ENCODE measurements at places on chromosomes 16 and 17.

DNA sequence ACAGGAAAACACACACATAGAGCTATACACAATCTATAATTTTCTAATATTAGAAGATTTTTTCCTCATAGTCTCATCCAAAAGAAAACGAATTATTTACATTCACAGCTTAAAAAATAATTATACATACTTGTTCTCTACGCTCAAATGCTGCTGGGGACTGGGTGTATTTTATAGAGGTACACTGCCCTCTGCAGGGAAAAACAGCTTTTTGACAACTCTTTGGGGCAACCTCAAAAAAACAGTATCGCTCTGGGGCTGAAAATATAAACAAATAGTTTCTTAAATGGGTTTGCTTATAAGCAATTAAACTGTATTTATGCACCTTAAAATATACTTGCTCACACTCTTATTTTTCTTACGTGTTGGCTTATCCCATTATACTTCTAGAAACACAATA lies 261.8 kb upstream of the PSMD7 start:
- no peak for DNase-seq

DNA sequence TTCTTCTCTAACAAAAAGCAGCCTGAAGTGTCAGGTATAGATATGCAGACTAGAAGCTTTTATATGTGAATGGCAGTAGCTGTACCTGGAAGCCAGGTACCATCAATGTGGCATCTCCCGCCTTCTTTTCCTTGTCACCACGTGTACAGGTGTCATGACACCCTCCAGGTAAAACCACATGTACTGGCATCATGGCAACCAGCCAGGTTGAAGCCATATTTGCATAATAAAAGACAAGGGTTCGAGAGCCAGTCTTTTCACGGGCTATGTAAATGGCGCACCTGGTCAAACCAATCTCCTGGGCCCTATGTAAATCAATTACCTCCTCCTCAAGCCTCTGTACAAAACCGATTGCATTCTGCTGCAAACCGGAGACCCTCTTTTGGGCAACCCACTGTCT lies 541.3 kb downstream of the CDH11 start:
- DNase-seq, result no peak

- no peak for DNase-seq
Observed at GRCh38 chr16:4795181-4795827, at the start of gene SMIM22. SMIM22 (plus strand) TSS chr16:4795369; CDS start chr16:4795735, 366 bp downstream.

GRCh38 chr17:74824961-74825627 lies 34.6 kb downstream of the GRIN2C start:
- no peak for DNase-seq

DNA sequence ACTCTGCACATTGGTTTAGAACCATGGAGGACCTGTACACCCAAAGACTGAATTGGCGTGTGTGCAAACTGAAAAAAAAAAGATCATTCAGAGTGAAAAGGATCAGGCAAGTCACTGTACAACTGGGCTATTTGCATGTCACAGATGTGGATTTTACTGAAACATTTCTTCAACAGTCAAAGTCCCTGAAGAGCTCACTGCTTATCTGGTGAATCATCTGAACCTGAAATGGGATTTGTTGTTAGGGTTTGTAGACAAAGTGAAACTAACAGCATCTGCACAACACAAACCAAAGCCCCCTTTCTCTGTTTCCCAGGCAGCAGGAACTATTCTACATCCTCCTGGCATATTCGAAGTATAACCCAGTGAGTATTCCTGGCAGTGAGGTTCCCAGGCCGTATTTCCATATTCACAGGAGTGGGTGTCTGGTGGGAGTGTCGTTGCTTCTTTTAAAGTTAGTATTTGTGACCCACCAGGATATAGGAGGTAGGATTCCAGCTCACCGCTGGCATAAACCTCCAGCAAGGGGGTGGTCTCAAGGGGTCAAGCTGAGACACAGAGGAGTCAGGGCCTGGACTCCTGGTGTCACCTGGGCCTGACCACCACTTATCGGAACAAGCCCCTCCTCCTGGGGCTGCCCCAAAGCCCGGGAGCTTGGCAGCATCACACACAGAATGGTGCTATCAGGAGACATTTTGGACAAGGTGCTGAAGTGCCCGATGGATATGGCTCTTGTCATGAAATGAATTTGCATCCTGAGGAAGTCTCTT lies 80.9 kb downstream of the GOSR1 start:
- no peak for DNase-seq

DNA sequence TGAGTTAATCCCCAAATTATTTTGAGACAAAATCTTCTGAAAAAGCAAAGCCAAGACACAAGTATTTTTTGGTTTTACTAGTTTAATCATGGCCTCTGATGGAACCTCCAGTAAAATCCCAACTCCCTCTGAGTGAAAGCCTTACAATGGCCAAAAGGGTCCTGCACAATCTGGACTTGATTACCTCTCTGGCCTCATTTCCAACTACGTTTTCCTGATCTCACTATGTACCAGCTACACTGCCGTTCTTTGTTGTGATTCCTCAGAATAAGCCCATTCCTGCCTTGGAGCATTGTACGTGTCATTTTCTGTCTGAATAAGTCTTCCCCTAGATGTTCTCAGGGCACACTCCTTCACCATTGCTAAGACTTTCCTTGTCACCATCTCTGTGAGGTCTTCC lies 37.3 kb downstream of the SPOP start:
- no peak for DNase-seq

DNA sequence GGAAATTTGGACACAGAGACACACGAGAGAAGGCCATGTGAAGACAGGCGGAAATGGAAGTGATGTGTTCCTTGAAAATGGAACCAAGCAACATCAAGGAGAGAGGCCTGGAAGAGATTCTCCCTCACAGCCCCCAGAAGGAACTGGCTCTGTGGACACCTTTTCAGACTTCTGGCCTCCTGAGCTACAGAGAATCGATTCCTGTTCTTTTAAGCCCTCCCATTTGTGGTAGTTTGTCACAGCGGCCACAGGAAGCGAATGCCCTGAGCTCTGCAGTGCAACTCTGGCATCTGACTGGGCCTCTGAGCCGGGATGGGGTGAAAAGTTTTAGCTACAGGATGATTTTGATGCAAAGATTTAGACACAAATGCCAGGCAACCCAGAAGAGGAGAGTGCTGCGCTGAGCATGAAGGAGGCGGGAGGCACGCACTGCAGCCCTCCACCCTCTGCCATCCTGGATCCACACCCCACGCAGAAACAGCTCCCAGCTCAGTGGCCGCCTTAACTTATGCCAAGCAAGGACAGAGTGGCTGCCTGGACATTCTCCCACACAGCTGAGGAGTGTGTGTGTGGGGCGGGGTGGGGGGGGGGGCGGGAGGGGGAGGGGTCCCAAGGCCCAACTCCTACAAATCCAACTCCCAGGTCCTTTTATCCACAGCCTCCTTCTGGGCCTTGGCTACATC lies 2.2 kb downstream of the TIMP2 start:
- DNase-seq, result no peak

- DNase-seq, result no peak
Observed at GRCh38 chr17:28532050-28532960, 20.1 kb downstream of the UNC119 start.

- DNase-seq, result no peak
Observed at GRCh38 chr17:66963909-66964771, at the start of gene CACNG4. CACNG4 (plus strand) TSS chr17:66964707; CDS start chr17:66964912, 205 bp downstream.

- no peak for DNase-seq
Observed at GRCh38 chr17:32491371-32492263, 4.8 kb downstream of the CDK5R1 start.

DNA sequence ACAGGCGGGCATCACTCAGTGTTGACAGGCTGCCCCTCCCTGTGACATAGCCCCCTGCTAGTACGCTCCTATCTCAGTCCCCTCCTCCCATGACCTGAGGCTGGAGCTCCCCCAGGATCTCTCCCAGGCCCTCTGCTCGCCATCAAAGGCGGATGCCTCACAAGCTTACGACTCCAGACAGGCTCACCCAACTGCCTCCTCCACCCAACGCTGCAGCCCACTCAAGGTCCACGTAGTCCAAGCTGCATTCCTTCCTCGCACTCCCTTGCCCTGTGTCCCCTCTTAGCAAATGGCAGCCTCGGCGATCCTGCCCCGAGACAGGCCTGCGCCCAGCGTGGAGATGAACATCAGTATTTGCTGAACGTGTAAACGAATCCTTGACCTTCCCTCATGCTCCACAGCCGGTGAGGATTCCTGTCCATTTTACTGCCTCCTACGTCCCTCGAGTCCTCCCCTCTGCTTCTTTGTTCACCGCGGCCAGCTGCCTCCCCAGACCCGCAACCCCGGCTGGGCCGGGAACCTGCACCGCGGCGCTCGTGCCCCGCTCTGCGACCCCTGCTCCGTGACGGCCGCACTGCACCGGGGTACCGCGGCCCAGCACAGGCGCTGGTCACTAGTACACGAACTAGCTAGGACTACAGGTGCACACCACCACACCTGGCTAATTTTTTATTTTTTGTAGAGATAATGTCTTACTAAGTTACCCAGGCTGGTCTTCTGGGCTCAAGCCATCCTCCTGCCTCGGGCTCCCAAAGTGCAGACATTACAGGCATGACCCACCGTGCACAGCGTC lies 838 bp upstream of the TMEM97 start:
- no peak for DNase-seq

GRCh38 chr17:36920032-36921005 lies 17.0 kb upstream of the LHX1 start:
- no peak for DNase-seq

- no peak for DNase-seq
Observed at GRCh38 chr16:12377497-12377896, 401.0 kb downstream of the SNX29 start.

GRCh38 chr17:81710514-81711308 lies 1.4 kb upstream of the SLC25A10 start:
- no peak for DNase-seq

DNA sequence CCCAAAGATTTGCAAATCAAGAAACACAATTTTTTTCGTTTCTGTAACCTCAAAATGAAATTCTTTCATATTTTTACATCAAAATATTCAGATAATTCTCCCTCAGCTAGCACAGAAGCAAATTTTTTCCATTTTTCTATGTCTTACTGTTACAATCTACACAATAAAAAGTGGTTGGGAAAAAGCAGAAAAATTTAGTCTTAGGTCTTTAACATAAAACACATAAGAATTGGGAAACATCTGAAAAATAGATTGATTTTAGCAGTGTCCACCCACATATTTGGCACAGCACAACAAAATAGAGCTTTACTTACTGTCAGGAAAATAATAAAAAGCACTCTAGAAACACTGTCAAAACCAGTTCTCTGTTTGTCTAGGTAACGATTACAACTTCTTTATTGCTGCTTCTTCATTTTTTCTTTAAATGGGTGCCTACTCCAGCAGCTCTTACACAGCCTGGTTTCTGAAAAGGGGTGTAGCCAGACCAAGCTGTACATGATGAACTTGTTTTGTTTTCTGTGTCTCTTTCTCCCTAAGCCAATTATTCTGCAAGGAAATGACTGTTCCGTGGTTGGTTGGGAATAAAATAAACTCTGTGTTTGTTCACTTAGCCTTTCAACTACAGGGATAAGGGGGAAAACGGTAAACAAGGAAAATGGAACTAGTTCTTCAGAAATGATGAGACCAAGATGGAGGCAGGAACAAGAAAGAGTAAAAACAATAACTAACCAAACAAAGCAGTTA lies at the start of gene ABCA6:
Gene ABCA6, minus strand, starts transcription at position 465 of the 744 bp plus-strand sequence. CDS start 1,192 bp downstream, outside the sequence.
- DNase-seq, result no peak

DNA sequence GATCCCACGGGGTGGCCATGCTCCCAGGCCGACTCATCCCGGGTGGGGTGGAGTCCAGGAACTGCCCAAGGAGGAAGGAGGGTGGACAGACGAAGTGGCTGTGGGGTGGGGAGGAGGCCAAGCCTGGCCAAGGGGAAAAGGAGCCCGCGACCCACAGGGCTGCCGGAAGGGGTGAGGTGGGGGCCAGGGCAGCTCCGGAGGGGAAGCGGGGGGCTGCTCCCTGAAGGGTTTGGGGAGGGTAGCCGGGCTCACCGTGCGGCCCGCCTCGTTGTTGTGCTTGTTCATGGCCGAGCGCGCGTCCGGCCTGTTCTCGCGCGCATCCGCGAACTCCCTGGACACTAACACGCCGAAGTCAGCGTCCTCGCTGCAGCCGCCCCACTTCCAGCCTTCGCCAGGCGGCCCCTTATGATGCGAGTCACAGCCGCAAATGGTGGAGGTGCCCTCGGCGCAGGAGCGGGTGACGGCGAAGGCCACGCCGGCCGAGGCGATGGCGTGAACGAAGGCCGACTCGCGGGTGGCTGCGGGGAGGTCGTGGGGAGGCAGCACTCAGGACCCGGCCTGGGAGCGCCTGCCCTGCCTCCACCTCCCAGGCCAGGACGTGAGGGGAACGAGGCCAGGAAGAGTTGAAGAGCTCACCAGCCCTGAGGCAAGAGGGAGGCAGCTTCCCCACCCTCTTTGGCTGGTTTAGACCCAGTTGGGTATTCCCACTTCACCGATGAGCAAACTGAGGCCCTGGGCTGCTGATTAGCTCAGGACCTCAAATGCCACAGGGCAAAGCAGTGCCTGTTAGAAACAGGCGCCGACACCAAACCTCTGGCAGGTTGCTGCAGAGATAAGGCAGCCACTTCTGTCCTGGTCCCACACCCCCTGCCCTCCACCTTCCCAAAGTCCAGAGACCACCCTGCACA lies 48.7 kb downstream of the WNT3 start:
- no peak for DNase-seq

DNA sequence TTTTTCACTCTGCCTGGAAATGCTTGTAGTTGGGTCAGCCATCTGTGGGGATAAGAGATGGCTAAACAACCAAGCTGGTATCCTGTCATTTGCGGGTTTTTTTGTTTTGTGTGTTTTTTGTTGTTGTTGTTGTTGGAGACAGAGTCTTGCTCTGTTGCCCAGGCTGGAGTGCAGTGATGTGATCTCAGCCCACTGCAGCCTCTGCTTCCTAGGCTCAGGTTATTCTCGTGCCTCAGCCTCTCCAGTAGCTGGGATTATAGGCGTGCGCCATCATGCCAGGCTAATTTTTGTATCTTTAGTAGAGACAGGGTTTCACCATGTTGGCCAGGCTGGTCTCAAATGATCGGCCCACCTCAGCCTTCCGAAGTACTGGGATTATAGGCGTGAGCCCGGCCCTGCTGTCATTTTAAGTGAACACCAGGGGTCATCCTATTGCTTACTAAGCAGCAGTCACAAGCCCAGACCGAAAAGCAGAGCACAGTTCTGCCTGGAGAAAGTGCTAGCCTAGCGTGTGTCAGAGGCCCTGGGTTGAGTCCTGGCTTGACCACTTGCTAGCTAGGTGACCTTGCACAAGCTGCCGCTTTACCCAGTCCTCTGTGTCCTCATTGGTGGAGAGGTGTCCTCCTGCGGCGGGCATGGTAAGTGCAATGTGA lies 4.6 kb downstream of the SMCR8 start:
- no peak for DNase-seq

DNA sequence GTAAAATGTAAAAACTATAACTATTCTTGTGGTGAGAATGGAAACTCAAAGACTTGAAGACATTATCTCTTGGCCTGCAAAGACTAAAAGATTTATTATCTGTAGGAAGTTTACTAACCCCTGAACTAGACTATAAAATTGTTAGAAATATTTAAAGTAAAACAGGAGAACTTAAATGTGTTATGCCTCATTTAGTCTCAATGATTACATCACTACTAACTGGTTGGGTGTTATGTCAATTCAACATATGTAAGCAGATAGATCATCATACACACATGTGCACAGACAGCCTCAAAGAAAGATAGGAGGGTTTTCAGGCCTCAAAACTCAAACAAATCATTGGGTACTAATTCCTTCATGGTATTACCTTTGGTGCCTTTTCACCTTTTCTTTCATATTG lies 7.6 kb downstream of the STX8 start:
- no peak for DNase-seq

- no peak for DNase-seq
Observed at GRCh38 chr16:87067836-87068761, 249.1 kb downstream of the C16orf95 start.

Data from ascending aorta (tissue), 2 donors.